ENCODE measurements at places on chromosomes 1 and 21.

GRCh38 chr21:46425041-46425440 lies 33.6 kb upstream of the DIP2A start:
- no peak for DNase-seq

DNA sequence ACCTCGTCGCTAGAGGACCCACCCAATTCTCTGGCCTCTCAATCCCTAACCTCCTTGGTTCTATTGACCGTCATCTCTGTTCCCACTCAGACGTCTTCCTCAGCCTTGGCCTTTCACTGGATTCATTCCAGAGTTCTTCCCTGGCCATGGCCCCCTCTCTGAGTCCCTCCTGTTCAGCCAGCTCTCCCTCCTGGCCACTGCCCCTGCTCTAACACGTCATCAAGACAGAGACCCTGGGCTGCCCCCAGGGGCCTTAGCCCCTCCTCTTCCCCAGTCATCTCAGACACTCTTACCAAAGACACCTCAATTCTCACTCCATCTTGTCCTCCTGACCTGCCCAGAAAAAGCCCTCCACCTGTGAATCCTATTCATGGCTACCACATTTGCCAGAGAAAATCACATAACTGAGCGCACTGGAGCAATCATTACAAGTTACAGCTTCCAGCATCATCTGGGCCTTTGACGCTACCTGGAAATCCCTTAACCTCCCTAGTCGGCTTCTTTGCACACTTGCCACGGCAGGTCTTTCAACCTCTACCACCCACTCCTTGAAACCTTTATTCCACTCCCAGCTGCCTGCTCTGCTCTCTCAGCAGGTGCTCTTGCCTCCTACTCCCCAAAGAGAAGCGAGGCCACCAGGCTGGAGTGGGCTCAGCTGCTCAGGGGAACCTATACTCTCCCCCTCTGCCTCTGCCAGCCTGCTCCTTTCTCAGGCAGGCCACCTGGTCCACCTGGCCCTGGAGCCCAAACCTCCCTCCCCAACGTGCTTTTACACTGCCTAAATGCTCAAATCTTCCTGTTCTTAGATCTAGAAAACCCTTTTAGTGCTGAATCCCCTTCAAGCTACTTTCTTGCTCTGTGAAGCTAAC lies 14.0 kb downstream of the DCST2 start:
- DNase-seq = no peak

- no peak for DNase-seq
These were observed 498.9 kb downstream of the ADGRL2 start for GRCh38 chr1:82299656-82300055.

DNA sequence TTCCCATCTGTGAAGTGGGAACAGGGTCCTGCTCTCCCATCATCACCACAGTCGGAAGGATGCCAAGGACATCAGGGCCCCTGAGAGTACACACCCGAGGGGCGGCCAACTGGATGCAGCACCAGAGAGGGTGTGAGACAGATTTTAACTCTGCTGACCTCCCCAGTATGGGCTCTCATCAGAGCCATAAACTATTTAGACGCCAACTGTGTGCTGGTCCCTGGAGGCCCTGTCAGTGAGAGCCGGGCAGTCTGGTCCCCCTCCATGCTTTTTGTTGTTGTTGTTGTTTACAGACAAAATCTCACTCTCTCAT lies 1.7 kb downstream of the FGR start:
- DNase-seq = no peak

GRCh38 chr1:56915960-56916359 lies 49.9 kb downstream of the C8B start:
- no peak for DNase-seq

GRCh38 chr1:44021581-44022321 lies 9.5 kb downstream of the SLC6A9 start:
- no peak for DNase-seq

Measured in aorta (tissue), 5 donors.